Naive B cell (primary cell): ENCODE measurements at places on chromosomes 16 and 17. TPM values are rescaled to one million over a fixed set of nuclear protein-coding genes. Genes with fewer than 3 reads are reported as not detected.

- peaks cover 32% of the 10 kb centered on the region for H3K4me1 ChIP-seq
- H3K27ac ChIP-seq = no peak overlapping the region
- H3K36me3 ChIP-seq = no peaks in the 10 kb centered on the region
- DNase-seq = no peak
Observed at GRCh38 chr17:50203604-50204345, 2.3 kb upstream of the COL1A1 start.

GRCh38 chr17:945672-946071 is 33.9 kb downstream of the NXN start:
- peaks cover 3% of the 10 kb centered on the region for H3K4me1 ChIP-seq
- peaks cover 7% of the 10 kb centered on the region for H3K27me3 ChIP-seq
- H3K36me3 ChIP-seq = no peaks in the 10 kb centered on the region
- no peak overlapping the region for H3K4me3 ChIP-seq
- no peak overlapping the region for H3K27ac ChIP-seq

DNA sequence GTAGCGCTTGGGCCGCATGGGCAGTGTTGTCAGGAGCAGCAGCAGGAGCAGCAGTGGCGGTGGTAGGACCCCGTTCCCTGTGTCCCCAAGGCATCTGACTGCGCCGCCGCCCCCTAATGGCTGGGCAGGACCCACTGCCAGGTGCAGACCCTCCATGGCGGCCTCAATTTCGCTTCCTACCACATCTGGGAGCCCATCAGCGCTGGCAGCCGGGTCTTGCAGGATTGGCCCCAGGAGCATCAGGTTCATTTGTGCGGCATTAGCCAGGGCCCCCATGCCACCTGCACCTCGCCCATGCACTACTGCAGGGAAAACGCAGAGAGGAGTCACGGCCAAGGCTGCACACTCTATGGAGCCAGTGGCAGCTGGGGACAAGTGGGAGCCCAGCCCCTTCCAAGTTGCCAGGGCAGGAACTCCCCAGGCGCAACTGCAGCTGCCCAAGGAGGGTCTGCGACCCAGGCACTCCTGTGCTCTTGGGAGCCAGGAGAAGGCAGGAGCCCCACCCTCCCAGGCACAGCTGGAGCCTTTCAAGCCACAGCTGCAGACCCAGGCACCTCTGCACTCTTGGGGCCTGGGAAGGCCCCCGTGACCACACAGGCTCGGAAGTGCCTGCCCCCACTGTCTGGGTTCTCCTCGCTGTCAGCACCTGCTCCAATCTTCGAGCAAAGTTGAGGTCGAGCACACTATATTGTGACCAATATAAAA is 594.2 kb downstream of the KCNJ18 start:
- no peak overlapping the region for H3K4me3 ChIP-seq
- H3K27me3 ChIP-seq = no peaks in the 10 kb centered on the region
- DNase-seq = no peak
- H3K27ac ChIP-seq = no peak overlapping the region

GRCh38 chr17:72702998-72703397 is 389.5 kb downstream of the SLC39A11 start:
- H3K4me1 ChIP-seq = no peaks in the 10 kb centered on the region
- no peak overlapping the region for H3K27ac ChIP-seq
- peaks cover 17% of the 10 kb centered on the region for H3K36me3 ChIP-seq
- DNase-seq = no peak
- H3K4me3 ChIP-seq = no peak overlapping the region
- no peaks in the 10 kb centered on the region for H3K27me3 ChIP-seq

DNA sequence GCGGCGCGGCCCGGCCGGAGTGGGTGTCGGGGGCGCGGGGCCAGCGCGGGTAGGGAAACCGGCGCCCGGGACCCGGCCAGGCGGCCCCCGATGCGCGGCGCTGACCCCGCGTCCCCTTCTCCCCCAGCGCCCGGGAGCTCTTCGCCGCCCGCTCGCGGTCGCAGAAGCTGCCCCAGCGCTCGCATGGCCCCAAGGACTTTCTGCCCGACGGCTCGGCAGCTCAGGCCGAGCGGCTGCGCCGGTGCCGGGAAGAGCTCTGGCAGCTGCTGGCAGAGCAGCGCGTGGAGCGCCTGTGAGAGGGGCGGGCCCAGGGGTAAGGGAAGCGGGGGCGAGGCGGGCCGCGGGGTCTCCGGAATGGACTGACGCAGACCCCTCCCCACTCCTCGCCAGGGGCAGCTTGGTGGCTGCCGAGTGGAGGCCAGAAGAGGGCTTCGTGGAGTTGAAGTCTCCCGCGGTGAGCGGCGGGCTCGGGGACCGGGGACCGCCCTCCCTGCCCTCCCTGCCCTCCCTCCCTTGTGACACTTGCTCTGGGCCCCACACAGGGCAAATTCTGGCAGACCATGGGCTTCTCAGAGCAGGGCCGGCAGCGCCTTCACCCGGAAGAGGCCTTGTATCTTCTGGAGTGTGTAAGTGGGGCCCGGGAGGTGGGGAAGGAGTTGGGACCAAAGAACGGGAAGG is 430 bp downstream of the TSEN54 start:
- DNase-seq = peak; percentile 25
- no peaks in the 10 kb centered on the region for H3K36me3 ChIP-seq
- H3K27ac ChIP-seq = no peak overlapping the region
- peaks cover 21% of the 10 kb centered on the region for H3K4me1 ChIP-seq

GRCh38 chr17:32596206-32596605 is 109.4 kb downstream of the CDK5R1 start:
- no peak overlapping the region for H3K4me3 ChIP-seq
- H3K27ac ChIP-seq = no peak overlapping the region
- H3K4me1 ChIP-seq = no peaks in the 10 kb centered on the region

- no peak overlapping the region for H3K4me3 ChIP-seq
- H3K27ac ChIP-seq = peak overlapping the region; percentile 35
- no peaks in the 10 kb centered on the region for H3K4me1 ChIP-seq
- no peaks in the 10 kb centered on the region for H3K27me3 ChIP-seq
- DNase-seq = no peak
Observed at GRCh38 chr17:47605011-47605410, 44.7 kb upstream of the KPNB1 start.

DNA sequence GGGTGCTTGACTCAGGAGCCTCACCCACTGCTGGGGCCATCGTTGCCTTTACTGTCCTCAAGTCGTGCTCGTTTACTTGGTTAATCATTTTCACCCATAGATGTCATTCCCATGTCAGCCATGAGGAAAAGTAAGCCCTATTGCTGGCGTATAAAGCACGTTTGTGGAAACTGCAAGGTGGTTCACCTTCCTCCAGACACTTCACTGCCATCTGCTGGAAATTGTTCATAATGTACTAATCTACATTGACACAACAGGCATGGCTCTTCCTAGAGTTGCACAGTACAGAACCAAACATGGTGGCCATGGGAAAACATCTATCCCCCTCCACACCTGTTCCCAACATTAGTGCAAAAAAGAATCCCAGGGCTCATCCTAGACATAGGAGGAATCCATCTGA is 116.6 kb downstream of the ZNF18 start:
- H3K4me3 ChIP-seq = no peak overlapping the region
- H3K27me3 ChIP-seq = peaks cover 3% of the 10 kb centered on the region
- H3K27ac ChIP-seq = no peak overlapping the region
- no peak for DNase-seq

DNA sequence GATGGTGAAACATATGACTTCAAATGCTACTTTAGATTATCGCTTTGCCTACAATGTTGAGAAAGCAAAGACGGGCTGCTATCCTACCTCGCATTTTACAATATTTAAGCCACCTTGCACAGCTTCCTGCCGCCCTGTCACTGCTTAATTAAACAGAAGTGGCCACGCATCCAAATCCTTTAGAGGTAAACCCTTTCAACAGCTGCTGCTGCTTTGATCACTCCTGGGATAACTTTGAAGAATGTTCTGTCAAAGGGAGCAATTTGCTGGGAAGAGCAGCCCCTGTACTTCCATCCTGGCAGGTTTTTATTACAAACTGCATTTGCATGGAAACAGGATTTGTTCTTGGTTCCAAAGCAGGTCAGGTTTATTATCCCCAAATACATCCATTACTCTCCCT is 24.2 kb upstream of the SSTR2 start:
- no peaks in the 10 kb centered on the region for H3K36me3 ChIP-seq
- no peak for DNase-seq
- H3K4me1 ChIP-seq = peaks cover 8% of the 10 kb centered on the region

GRCh38 chr17:2030779-2031163 is 818 bp downstream of the DPH1 start:
- peaks cover 30% of the 10 kb centered on the region for H3K27me3 ChIP-seq
- H3K4me3 ChIP-seq = peak overlapping the region; percentile 90
- DNase-seq = no peak
- peaks cover 41% of the 10 kb centered on the region for H3K4me1 ChIP-seq
- H3K36me3 ChIP-seq = no peaks in the 10 kb centered on the region

The PTGES3L gene
- polyA plus RNA-seq = not detected
